ENCODE measurements at places on chromosomes 1 and 21. TPM values are rescaled to one million over a fixed set of nuclear protein-coding genes. Genes with fewer than 3 reads are reported as not detected.
A peak's percentile ranks its signal among the peaks of the same experiment; 100 is the strongest.

DNA sequence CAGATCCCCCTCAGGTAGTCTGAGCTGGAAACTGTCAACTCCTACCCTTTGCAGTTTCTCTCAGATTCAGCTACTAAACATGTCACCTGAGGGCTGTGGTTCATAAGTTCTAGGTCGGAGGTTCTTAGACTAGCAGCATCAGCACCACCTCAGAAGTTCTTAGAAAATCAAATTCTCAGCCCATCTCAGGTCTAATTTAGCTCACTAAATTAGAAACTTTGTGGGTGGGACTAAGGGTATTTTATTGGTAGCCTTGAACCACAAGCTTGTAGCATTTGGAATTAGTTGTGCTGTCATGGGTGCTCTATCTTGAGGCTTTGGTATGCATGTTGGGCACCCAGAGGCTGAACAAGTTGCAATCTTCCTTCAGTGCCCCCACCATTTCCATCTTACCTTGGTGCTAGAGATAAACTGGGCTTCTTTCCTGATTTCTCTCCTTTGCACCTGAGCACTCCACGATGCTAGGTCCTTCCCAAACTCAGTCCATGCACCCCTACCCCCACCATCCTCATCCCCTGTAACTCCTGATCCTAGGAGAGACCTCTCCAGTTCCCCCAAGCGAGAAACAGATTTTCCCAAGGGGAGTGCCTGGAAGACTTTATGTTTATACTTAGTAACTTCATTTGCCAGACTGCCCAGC lies 54.2 kb downstream of the S1PR1 start:
- no peak for DNase-seq
- H3K27ac ChIP-seq, result peak overlapping the region; percentile 27
- H3K36me3 ChIP-seq, result no peaks in the 10 kb centered on the region
- no peaks in the 10 kb centered on the region for H3K27me3 ChIP-seq

GRCh38 chr1:45608175-45609156 lies 15.4 kb downstream of the CCDC17 start:
- H3K27me3 ChIP-seq, result no peaks in the 10 kb centered on the region
- no peaks in the 10 kb centered on the region for H3K4me1 ChIP-seq
- H3K27ac ChIP-seq, result no peak overlapping the region
- no peak for DNase-seq

DNA sequence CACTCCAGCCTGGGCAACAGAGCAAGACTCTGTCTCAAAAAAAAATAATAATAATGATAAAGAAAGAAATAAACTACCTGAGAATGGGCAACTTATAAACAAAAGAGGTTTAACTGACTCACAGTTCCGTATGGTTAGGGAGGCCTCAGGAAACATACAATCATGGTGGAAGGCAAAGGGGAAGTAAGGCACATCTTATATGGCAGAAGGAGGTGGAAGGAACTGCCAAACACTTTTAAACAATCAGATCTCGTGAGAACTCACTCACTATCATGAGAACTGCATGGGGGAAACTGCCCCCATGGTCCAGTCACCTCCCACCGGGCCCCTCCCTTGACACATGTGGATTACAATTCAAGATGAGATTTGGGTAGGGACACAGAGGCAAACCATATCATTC lies 6.3 kb upstream of the EGLN1 start:
- H3K27ac ChIP-seq, result no peak overlapping the region
- H3K27me3 ChIP-seq, result no peaks in the 10 kb centered on the region
- peaks cover 11% of the 10 kb centered on the region for H3K4me1 ChIP-seq
- DNase-seq, result no peak

DNA sequence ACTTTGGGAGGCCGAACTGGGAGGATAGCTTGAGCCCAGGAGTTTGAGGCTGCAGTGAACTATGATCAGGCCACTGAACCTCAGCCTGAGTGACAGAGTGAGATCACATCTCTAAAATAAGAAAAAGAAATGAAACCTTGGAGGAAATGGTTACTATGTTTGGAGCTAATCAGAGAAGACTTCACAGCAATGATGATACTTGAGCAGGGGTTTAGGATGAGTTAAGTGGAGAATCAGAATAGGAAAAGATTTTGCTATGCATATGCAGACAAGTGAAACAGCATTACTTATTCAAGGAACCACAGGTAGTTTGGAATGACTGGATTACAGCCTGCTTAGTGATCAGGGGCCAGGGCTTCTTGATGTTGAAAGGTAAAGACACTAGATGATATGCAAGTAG lies 1.3 kb upstream of the CD5L start:
- no peaks in the 10 kb centered on the region for H3K36me3 ChIP-seq
- peaks cover 12% of the 10 kb centered on the region for H3K27me3 ChIP-seq
- no peaks in the 10 kb centered on the region for H3K4me1 ChIP-seq
- H3K27ac ChIP-seq, result no peak overlapping the region

- no peaks in the 10 kb centered on the region for H3K36me3 ChIP-seq
- no peak overlapping the region for H3K4me3 ChIP-seq
- H3K27me3 ChIP-seq, result no peaks in the 10 kb centered on the region
Observed at GRCh38 chr1:203537806-203538464, 44.0 kb downstream of the OPTC start.

GRCh38 chr1:55820501-55820900 lies 605.3 kb upstream of the USP24 start:
- no peaks in the 10 kb centered on the region for H3K27me3 ChIP-seq
- H3K4me3 ChIP-seq, result no peak overlapping the region
- no peak for DNase-seq
- H3K4me1 ChIP-seq, result peaks cover 6% of the 10 kb centered on the region
- H3K36me3 ChIP-seq, result no peaks in the 10 kb centered on the region

- DNase-seq, result no peak
- H3K27me3 ChIP-seq, result peaks cover 4% of the 10 kb centered on the region
- no peak overlapping the region for H3K27ac ChIP-seq
- H3K4me3 ChIP-seq, result no peak overlapping the region
- H3K4me1 ChIP-seq, result no peaks in the 10 kb centered on the region
Observed at GRCh38 chr1:29782846-29783507, 546.7 kb downstream of the PTPRU start.

DNA sequence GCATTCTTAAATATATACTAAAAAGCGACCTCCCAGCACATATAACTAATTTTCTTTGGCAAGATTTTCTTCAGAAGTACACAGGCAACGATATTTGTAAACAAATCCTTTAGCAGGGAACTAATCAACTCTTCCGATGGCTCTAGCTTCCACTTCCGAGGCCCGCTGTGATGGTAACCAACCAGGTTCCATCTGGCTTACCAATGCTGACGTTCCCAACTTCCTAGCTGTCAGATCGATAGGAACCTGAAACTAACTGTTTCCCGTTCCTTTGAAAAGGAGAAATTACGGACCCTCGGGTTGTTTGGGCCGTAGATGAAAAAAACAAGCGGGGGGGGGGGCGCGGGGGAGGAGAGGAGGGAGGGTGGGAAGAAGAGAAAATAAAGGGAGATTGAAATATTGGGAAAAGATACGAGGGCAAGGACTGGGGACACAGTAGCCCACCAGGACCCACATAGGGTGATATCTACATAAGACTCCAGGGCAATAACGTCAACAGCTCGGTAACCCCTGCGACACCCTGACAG lies 513 bp downstream of the GTF2B start:
- H3K36me3 ChIP-seq, result peaks cover 21% of the 10 kb centered on the region
- no peaks in the 10 kb centered on the region for H3K27me3 ChIP-seq

Gene CPTP
- 37.0 TPM for total RNA-seq

Gene HAO2
- total RNA-seq, result not detected

Gene PLEKHG5
- total RNA-seq, result 11.3 TPM

Gene SLAMF9
- 0.94 TPM for total RNA-seq

Gene HSD3B2
- total RNA-seq, result not detected

Gene FAM78B
- not detected for total RNA-seq

Gene SLC9C2
- total RNA-seq, result not detected

Gene OR10Z1
- not detected for total RNA-seq

Gene DIO1
- not detected for total RNA-seq

Gene PHGDH
- 569 TPM for total RNA-seq

All from PC-9 (cell line).